Left ventricle myocardium inferior (tissue), 1 donor: ENCODE measurements at places on chromosomes 5 and 9. TPM values are rescaled to one million over a fixed set of nuclear protein-coding genes. Genes with fewer than 3 reads are reported as not detected.

TLR4 gene
- total RNA-seq = 14.2 TPM

KLF4 gene
- total RNA-seq = 28.0 TPM

CDH6 gene
- total RNA-seq = 2.8 TPM

SLC6A19 gene
- total RNA-seq = not detected

CBY3 gene
- not detected for total RNA-seq

PCDHB4 gene
- 0.80 TPM for total RNA-seq

DNA sequence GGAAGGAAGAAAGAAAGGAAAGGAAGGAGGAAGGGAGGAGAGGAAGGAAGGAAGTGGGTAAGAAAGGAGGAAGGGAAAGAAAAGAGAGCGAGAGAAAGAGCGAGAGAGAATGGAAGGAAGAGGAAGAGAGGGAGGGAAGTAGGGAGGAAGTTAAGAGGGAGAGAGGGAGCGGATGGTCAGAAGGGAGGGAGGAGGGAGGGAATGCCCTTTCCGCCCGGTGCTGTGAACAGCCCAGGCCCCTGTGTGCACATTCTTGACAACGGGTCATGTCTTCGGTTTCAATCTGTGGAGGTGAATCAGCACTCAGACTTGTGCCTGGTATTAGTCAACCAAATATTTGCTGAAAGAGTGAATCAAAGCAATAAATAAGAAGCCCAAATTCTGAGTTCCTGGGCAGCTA is 39.2 kb downstream of the PRUNE2 start:
- no peak overlapping the region for H3K27ac ChIP-seq
- no peaks in the 10 kb centered on the region for H3K4me1 ChIP-seq
- no peaks in the 10 kb centered on the region for H3K36me3 ChIP-seq

DNA sequence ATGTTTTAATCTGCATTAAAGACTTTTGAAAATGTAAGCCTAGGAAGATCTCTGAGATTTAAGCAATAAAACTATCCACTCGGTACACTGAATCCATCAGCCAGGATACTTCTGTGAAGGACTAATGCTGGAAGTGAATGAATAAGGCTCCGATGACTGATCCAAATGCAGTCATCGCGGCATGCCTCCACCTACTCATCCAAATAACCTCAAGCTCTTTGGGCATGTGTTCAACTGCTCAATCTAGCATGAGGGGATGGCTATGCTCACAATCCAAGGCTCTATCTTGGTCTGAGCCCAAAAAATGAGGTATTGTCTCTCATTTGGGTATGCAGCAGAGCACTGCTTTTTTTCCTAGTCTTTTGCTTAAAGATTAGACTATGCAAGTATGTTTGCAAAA is 19.2 kb downstream of the MARCHF3 start:
- H3K4me3 ChIP-seq = no peak overlapping the region
- DNase-seq = no peak
- H3K4me1 ChIP-seq = peaks cover 79% of the 10 kb centered on the region
- peak overlapping the region; percentile 68 for H3K27ac ChIP-seq

DNA sequence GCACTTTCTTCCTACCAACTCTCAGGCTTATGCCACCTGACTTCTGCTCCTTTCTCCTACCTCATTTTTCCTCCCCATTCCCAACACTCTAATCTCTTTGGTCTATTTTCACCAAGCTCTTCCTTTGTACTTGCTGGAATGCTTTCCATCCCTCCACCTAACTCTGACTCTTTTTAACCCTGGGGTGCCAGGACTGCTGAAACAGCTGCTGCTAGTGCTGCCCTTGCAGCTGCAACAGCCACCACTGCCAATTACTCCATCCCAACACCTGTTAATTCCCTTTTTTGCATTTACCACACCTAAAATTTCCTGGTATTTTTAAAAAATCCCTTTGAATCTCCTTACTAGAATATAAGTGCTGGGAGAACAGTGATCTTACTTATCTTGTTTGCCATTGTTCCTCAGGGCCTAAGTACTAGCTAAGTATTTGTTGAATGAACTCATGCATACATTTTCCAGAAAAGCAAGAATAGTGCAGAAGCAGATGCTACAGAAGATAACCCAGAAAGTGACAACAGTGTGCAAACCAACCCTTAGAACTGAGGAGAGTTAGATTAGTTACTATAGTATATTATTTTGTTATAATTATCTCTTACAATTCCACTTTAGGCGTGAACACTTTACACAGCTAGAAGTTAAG is 11.5 kb downstream of the NADK2 start:
- peaks cover 10% of the 10 kb centered on the region for H3K36me3 ChIP-seq
- H3K27ac ChIP-seq = peak overlapping the region; percentile 9
- peaks cover 36% of the 10 kb centered on the region for H3K4me1 ChIP-seq
- no peaks in the 10 kb centered on the region for H3K27me3 ChIP-seq

DNA sequence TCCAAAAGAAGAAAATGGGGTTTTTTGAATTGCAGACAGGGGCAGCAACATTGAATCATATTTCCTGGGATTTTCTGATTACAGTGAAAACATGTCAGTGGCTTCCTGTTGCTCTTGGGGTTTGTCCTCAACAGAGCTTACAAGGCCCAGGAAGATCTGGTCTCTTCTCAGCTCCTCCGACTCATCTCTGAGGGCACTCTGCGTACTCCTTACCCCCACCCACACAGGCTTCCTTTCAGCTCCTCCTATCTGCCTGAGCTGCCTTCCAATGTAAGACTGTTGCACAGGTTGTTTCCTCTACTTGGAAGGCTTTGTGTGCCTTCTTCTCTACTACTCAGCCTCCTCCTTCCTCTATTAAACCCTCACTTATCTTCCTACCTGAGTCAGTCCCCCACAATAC is 245.1 kb upstream of the MEF2C start:
- H3K4me1 ChIP-seq = no peaks in the 10 kb centered on the region
- no peak overlapping the region for H3K27ac ChIP-seq
- DNase-seq = no peak

DNA sequence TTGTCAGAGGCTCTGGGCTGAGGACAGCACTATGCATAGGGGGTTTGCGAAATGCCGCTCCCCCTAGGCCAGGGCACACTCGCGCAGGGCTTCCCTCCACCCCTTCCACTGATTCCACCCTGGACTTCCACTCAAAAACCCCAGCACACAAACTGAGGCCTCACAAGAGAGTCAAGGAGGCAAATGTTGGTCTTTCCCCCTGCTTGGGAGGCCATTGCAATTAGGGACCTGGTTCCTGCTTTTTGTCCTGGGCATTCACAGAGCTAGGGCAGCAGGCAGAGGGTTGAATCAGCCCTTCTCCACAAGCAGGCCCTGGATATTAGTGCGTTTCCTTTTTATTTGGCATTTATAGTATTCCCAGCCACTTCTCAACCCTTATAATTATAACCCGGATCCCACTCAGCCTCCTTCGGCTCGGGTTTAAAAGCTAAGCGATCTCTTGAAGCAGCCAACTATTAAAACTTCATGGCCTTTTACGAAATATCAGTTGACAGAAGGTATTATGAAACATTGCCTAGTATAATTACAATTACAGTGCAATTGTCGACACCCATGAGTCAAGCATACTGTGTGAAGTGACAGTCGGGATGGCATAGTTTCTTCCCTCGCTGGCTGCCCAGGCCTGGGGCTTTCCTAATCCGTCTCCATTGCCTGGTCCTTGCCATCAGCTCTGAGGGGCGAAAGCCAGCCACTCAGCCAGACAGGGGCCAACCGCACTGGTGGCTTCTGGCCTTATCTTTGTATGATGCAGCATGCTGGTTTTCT is 285.5 kb upstream of the MAP3K1 start:
- no peaks in the 10 kb centered on the region for H3K4me1 ChIP-seq
- H3K4me3 ChIP-seq = no peak overlapping the region
- no peak overlapping the region for H3K27ac ChIP-seq
- DNase-seq = no peak

- H3K4me3 ChIP-seq = no peak overlapping the region
- DNase-seq = no peak
- H3K36me3 ChIP-seq = no peaks in the 10 kb centered on the region
These were observed 3.0 kb downstream of the DAPK1 start for GRCh38 chr9:87500491-87501270.

DNA sequence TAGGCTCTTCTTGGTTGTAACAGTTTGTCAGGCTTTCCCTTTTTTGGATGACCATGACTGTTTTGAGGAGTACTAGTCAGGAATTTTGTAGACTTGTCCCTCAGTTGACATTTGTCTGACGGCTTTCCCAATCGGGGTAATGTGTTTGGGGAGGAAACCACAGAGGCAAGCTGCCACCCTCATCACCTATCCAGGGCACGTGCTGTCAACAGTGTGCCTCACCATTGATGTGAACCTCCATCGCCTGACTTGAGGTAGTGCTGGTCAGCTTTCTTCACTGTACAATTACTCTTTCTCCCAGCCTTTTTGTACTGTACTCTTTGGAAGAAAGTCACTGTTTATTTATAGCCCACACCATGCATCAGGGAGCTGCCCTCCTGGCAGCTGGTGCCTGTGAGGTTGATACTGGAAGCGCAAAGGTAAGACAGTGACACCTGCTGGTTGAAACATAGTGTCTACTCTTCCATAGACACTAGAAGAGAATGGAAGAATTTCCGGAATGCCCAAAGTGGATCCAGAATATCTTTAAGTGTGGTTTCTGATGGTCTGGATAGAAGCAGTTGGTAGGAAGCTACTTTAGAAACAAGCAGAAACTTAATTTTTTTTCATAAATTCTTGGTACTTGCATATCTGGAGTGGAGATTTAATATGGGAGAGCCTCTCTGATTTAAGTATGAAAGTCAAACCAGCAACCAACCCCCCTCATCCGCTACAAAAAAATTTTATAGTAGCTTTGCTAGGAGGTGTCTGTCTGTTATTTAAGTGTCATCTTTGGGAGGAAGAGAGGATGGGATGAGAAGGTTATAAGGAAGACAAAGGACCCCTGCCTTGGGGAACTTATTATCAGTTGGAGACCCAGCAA is 69.3 kb downstream of the SNX30 start:
- peaks cover 21% of the 10 kb centered on the region for H3K4me1 ChIP-seq
- no peak overlapping the region for H3K4me3 ChIP-seq
- no peaks in the 10 kb centered on the region for H3K36me3 ChIP-seq
- peak overlapping the region; percentile 44 for H3K27ac ChIP-seq
- H3K27me3 ChIP-seq = no peaks in the 10 kb centered on the region

GRCh38 chr9:249025-249424 is 34.4 kb downstream of the DOCK8 start:
- no peak overlapping the region for H3K27ac ChIP-seq
- H3K4me1 ChIP-seq = no peaks in the 10 kb centered on the region
- H3K4me3 ChIP-seq = no peak overlapping the region
- no peak for DNase-seq

GRCh38 chr9:121559183-121559582 is 59.5 kb upstream of the GGTA1 start:
- H3K4me1 ChIP-seq = peaks cover 30% of the 10 kb centered on the region
- H3K27ac ChIP-seq = no peak overlapping the region
- H3K4me3 ChIP-seq = no peak overlapping the region
- DNase-seq = no peak
- H3K36me3 ChIP-seq = no peaks in the 10 kb centered on the region

DNA sequence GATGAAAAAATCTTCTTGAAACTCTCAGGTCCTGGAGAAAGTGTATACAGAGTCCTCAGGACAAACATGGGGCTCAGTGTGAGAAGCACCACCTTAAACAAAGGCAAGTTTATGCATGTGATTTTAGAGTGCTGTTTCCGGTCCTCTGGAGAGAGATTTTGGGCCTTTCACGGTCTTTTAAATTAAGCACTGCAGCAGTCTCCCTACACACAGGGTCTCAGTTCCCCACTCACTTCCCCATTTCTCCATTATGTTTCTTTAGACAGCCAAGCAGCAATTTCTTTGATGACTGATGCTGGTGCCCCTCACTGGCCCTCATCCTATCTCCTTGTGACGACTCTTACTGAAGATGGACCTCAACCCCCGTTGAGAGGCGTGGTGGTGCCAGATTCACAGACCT is 220.2 kb upstream of the CLINT1 start:
- no peak for DNase-seq
- no peaks in the 10 kb centered on the region for H3K27me3 ChIP-seq
- no peak overlapping the region for H3K4me3 ChIP-seq
- H3K27ac ChIP-seq = no peak overlapping the region
- peaks cover 7% of the 10 kb centered on the region for H3K4me1 ChIP-seq
- H3K36me3 ChIP-seq = no peaks in the 10 kb centered on the region

DNA sequence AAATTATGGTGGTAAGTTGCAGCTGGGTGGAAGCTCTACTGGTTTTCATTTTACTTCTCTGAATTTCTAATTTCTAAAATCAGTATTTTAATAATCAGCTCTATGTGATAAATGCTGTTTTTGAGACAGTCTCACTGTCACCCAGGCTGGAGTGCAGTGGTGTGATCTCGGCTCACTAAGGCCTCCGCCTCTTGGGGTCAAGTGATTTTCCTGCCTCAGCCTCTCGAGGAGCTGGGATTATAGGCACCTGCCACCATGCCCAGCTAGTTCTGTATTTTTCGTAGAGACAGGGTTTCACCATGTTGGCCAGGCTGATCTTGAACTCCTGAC is 1.5 kb upstream of the RALGDS start:
- peaks cover 88% of the 10 kb centered on the region for H3K4me1 ChIP-seq
- H3K36me3 ChIP-seq = no peaks in the 10 kb centered on the region
- H3K4me3 ChIP-seq = no peak overlapping the region
- no peak for DNase-seq
- H3K27ac ChIP-seq = peak overlapping the region; percentile 95

DNA sequence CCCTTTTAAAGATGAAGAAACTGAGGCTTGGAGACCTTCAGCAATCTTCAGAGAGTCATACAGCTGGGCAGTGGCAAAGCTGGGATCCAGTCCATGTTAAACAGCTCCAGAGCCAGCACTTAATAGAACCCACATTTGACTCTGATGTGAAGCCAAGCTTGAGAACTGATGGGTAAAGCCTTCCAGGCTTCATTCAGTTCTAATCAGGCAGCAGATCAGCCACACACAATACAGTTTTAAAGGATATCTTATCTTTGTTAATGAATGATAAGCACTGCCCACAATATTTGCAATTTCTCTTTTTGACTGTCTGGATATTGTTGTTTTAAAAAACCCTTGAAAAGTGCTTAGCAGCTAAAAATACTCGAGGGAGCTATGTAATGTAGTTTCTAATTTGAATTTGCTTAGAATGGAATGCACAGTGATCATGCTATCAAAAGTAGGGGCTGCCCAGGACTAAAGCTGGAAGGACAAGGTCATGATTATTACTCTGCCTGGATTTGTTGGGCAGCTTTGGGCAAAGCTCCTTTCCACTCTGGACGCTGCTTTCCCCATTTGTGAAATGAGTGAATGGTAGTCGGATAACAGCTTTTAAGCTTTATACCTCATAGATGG is 31.3 kb upstream of the HTR4 start:
- no peaks in the 10 kb centered on the region for H3K27me3 ChIP-seq
- H3K4me3 ChIP-seq = no peak overlapping the region
- peak overlapping the region; percentile 47 for H3K27ac ChIP-seq
- peaks cover 19% of the 10 kb centered on the region for H3K4me1 ChIP-seq

DNA sequence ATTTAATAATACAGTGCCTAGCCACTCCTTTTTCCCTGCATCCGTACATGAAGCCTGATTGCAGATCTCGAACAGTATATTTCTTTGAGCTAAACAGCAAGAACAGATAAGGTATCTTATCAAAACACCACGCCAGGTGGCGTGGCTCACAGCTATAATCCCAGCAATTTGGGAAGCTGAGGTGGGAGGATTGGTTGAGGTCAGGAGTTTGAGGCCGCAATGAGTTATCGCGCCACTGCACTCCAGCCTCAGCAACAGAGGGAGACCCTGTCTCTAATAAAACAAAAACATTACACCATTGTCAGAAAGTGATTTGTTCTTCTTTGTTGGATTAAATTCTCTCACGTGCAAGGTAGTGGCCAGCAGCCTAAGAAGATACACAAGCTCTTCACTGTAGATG is 291.2 kb upstream of the DMRT1 start:
- H3K27me3 ChIP-seq = no peaks in the 10 kb centered on the region
- H3K27ac ChIP-seq = peak overlapping the region; percentile 86
- H3K36me3 ChIP-seq = no peaks in the 10 kb centered on the region
- H3K4me3 ChIP-seq = no peak overlapping the region
- peaks cover 74% of the 10 kb centered on the region for H3K4me1 ChIP-seq

GRCh38 chr5:40442346-40442745 is 237.4 kb upstream of the PTGER4 start:
- H3K4me3 ChIP-seq = no peak overlapping the region
- H3K27me3 ChIP-seq = no peaks in the 10 kb centered on the region
- DNase-seq = no peak
- peak overlapping the region; percentile 22 for H3K27ac ChIP-seq
- H3K4me1 ChIP-seq = no peaks in the 10 kb centered on the region
